ENCODE measurements at places on chromosomes 7 and 10. TPM values are rescaled to one million over a fixed set of nuclear protein-coding genes. Genes with fewer than 3 reads are reported as not detected.

DNA sequence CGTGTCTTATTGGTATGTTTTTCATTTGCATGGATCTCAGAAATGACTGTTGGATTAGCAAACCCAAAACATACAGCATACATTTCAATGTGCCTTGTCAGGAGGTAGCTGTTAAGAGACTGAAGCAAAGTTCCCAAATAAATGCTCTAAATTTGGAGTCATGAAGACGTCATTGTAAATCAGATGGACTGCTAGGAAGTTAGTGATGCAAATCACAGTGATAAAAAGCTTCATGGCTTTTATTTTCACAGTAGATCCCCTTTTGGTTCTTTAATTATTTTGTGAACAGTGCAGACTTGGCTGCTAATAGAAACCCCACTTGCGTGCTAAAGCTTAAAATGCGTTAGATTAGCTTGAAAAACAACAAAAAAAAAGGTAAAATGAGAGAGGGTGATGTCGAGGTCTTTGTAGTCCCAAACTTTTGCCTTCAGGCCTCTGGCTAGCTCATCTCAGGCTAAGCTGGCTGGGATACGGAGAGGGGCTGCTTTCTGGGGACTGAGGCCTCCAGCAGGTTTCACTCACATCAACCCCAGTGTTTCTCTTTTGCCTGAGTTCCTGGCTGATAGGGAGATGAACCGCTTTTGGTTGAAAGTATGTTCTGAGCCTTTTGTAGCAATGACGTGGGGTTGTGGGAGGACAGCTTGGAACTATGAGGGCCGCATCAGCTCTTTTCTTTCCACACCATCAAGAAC lies 107.1 kb upstream of the CDCA7L start:
- no peak for DNase-seq

DNA sequence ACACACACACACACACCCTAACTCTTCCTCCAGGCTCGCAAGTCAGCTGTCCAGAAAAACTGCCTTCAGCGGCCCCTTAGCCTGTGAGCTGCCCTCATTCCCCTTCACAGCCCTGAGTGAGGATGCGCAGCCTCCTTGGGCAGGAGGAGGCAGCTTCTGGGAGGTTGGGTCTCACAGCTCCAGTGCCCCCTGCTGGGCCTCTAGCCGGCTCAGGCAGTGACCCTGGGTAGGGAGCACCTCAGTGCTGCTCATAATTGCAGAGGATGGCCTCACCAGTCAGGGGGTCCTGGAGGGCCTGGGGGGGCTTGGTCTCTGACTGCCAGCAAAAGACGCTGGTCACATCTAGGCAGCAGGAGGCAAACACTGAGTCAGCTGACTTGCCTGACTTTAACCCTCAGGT lies 43.7 kb downstream of the ZNF273 start:
- DNase-seq: no peak

- DNase-seq: no peak
Observed at GRCh38 chr10:59944339-59944935, 38.1 kb upstream of the CCDC6 start.

Gene OIT3
- total RNA-seq: not detected

Gene PAPOLB
- total RNA-seq: not detected

Gene BRI3
- total RNA-seq: 68.3 TPM
